ENCODE measurements at places on chromosomes 4 and X.

DNA sequence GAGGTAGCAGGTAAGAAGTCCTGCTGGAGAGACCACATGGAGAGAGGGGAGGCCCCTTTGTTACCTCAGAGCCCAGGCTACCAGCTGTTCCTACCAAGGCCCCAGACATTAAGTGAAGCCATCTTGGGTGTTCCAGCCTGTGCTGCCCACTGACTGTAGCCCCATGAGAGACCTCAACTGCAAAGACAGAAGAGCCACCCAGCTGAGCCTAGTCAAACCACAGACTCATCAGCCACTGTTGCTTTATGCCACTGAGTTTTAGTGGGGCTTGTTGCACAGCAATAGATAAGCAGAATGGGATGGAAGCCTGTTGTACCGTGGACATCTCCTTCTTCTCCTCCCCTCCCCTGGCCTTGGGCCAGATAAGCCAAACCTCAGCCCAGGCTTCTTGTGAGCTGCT lies 83.9 kb downstream of the ADRA2C start:
- no peak for DNase-seq

DNA sequence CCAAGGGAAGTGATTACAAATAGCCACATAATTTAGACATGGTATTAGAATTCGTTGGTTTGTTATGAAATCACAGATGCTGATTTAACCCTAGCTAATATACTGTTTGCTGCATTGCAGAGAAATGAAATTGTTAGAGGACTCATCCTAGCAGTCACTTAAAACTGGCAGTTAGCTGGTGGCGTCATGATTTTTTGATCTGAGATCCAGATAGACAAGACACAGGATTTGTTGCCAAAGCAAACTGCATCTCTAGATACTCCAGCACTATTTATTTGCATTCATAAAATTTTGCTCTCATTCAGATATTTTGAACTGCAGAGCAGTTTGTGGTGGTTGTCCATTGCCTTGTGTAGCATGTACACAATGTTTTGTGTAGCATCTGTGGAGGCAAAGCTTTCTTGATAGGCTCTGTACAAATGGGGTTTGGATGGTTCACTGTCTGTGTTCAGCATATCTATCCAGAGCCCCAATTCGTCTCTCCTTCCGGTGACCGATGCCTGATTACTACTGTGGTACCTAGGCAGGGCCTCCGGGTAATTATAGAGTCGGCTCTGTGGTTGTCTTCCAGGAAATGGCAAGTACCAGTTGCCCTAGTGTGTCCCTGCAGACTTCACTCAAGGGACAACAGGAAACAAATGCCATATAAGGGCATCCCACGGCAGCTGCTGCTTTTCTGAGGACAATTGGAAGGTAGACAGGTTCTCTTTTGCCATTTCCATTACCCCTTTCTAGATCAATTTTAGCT lies 30.1 kb upstream of the SPARCL1 start:
- DNase-seq = peak; percentile 1

- DNase-seq = no peak
Observed at GRCh38 chr4:95742179-95742578, 97.7 kb upstream of the PDHA2 start.

DNA sequence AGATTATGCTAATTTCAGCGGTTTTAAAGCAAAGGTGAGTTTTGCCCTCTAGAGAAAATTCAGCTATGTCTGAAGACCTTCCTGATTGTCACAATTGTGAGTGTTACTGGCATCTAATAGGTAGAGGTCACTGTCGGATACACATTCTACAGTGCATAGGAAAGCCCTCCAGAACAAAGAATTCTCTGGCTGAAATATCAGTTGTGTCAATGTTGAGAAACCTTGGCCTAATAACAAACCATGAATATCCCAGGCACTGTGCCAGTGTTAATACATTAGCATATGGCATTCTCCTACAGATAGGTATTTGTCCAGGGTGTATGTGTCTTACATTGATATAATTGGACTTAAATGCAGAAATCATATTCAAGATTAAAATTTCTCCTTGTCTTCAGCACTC lies 294.3 kb downstream of the FSTL5 start:
- no peak for DNase-seq

GRCh38 chr4:112858751-112859150 lies 190.7 kb upstream of the ANK2 start:
- DNase-seq = no peak

DNA sequence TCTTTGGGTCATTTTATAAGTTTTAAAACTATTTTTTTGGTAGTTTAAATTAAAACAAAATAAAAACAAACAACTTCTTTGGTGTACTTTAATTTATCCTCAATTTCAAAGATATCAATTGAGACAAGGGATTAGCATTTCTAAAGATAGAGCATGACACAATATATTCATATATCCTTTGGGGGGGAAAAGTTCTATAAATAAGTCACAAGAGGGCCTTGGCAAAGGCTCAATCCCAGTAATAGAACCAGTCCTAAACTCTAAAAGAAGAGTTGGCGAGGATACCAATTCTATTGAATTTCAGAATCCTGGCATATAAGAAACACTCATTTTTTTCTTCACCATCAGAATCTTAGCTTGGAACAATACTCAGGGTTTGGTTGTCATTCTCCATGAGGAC lies 89.7 kb downstream of the COL4A6 start:
- no peak for DNase-seq

DNA sequence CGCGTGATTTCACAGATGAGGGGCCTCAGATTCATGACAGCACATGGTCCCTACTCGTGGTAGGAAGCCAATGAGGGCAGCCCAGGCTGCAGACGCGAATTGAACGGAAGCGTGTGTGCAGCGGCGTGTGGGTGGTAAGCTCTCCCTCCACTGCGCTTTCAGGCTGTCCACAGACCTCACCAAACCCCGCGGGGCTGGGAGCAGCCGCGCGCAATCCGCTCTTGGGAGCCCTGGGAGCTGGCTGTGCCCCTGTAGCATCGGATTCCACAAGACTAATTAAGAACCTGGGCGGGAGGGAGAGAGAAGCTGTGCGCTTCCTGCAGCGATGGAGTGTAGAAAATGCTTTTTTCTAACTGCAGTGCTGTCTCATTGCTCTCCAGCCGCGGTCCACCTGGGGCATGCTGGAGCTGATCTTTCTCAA lies 134.9 kb downstream of the STOX2 start:
- no peak for DNase-seq

GRCh38 chrX:43141885-43142284 lies 363.9 kb upstream of the PPP1R2C start:
- DNase-seq = no peak

GRCh38 chr4:1901127-1901526 lies 29.9 kb downstream of the NSD2 start:
- DNase-seq = no peak

DNA sequence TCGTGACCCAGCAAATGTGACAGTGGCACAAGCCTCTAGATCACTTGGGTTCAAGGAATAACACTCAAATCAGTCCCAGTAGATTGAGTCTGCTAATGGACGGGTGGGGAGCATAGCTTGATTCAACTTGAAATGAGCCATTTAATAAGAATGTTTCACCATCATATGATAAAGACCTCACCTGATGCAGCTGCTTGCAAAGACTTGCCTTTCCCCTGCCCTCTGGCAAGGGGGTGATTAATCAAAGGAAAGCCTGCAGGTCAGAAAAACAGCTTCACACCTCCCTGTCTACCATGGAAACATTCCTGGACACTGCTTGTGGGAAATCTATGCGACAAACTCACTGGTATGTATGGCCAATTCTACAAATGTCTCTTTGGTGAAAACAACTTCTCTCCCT lies 54.5 kb downstream of the CD99L2 start:
- no peak for DNase-seq

- no peak for DNase-seq
Observed at GRCh38 chr4:121277194-121278105, 103.4 kb downstream of the QRFPR start.

- DNase-seq = no peak
Observed at GRCh38 chr4:102629673-102630072, 128.5 kb downstream of the NFKB1 start.

- no peak for DNase-seq
Observed at GRCh38 chr4:128550060-128550459, 259.4 kb upstream of the JADE1 start.

- DNase-seq = no peak
Observed at GRCh38 chr4:145732001-145732815, 52.3 kb downstream of the C4orf51 start.

- no peak for DNase-seq
Observed at GRCh38 chr4:119493419-119493818, 135.2 kb downstream of the PDE5A start.

- DNase-seq = no peak
Observed at GRCh38 chr4:33878710-33879109, 2365.6 kb downstream of the ARAP2 start.

- DNase-seq = no peak
Observed at GRCh38 chr4:37721995-37722638, 35.9 kb upstream of the RELL1 start.

GRCh38 chrX:85922821-85923220 lies 124.5 kb downstream of the CHM start:
- DNase-seq = no peak

DNA sequence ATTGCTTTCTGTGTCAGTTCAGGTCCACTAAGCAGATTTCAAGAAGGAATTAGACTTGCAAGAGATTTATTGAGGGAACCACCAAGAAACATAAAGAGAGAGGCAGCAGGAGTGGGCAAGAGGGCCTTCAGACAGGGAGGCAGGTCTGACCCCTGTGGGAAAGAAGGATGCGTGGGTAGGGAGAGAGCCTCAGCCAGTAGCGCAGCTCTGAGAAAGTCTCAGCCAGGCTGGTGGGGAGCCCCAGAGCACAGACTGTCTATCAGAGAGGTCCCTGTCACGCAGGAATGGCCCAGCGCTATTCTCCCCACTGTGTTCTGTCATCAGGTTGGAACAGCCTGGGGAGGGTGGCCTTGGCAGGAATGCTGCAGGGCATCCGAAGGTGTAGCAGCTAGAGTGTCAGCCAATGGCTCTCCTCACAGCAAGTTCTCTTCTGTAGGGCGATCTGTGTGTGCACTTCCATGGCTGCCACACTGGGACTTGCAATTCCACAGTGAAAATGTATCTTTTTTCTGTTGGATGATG lies 48.0 kb downstream of the OTC start:
- DNase-seq = no peak

DNA sequence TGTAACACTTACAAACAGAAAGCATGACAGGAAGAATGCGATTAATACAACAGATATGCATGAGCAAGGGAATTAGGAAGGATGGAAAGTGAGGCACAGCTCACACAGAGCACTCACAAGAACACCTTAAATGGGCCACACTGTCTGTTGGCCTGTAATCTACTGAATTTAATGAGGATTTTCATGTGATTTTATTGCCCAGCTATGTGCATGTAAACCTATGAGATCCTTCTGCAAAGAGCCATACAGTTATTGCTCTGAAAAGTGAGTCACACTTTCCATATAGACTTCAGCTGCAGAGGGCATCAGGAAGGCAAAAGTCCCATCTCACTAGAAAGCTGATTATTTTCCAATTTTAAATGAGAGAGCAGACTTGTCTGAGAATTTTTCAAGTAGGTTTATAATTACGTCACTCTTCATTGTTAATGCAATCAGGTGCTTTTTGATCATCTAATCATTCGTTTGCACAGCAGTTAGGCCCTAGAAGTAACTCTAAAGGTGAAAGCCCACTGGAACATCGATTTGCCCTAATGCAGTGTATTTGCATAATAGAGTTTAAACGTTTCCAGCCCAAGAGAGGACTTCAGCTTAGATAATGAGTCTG lies 832.7 kb upstream of the INTU start:
- no peak for DNase-seq

DNA sequence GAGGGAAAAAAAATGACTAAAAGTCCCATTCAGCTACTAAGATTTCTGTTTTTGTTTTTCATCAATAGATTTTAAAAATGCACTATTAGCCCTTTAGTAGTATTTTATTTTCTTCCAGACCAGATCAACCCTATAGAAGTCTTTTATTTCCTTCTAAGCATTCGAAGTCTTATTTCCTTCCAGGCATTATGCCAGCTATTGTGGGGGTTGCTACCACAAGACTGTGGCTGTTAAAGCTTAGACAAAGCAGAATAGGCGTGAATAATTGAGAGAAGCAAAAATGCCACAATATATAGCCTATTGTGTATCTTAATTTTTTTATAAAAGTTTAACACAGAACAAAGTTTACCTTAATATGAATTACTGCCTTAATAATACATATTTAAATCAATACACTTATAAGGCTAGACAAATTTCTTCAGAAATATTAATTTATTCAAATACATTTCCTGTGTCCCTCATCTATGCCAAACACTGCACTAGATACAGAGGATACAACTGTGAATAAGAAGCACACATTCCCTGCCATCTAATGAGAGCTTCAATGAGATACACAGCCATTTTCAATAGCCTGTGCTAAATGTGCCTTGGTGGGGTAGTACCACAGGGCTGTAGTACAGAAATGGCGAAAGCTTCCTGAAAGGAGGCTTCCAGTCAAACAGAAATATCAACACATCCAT lies 33.1 kb downstream of the SLC10A7 start:
- no peak for DNase-seq

- no peak for DNase-seq
Observed at GRCh38 chr4:96983830-96984229, 1143.9 kb downstream of the PDHA2 start.

GRCh38 chr4:54877006-54877405 lies 219.2 kb downstream of the KIT start:
- DNase-seq = no peak

- peak; percentile 30 for DNase-seq
Observed at GRCh38 chr4:99405433-99406115, 29.6 kb downstream of the ADH7 start.

GRCh38 chr4:107292979-107293378 lies 256.9 kb upstream of the DKK2 start:
- DNase-seq = no peak

DNA sequence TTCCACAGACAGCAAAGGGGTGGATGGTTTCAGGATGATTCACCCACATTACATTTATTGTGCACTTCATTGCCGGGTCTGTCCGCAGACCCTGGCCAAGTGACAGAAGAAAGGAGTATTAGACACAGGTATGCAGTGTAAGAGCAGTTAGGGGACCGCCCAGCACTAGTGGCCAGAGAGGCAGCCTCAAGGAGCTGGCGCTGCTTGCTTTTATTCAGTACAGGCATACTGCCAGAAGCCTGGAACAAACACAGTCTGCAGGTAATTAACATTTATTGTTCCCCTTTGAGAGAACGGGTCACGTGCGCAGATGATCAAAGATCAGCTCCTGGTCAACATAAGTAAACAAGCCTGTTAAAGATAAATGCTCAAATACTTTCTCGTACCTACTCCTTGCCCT lies 1639.0 kb upstream of the IGFBP7 start:
- DNase-seq = no peak

- DNase-seq = no peak
Observed at GRCh38 chr4:15986907-15987306, 23.9 kb upstream of the FGFBP2 start.

DNA sequence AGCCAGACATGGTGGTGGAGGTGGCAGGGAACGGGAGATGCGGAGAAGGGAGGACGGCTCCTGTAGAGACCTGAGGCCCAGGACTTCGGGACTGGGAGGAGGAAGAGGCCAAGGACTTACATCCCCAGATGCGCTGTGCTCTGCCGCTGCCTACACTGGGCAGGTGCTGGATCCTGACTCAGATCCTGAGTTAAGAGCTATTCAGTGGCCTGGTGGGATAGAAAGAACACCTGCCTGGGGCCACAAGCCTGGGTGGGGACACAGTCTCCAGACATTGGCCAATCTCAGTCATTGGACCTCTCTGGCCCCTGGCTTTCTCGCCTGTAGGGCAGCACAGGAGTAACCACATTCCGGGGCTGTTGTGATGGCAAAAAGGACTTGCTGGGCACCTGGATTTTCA lies 10.9 kb upstream of the MSX1 start:
- DNase-seq = no peak

All from stimulated activated CD8-positive, alpha-beta memory T cell treated with anti-CD3 and anti-CD28 coated beads, Interleukin-4, amount 100 ng/mL, for 24 hours (primary cell).